MG63 (cell line): ENCODE measurements at places on chromosomes 7 and 10. TPM values are rescaled to one million over a fixed set of nuclear protein-coding genes. Genes with fewer than 3 reads are reported as not detected.

CADPS2 gene
- 1.3 and 3.4 TPM in 2 replicates for total RNA-seq

BAMBI gene
- total RNA-seq, result 38.3 and 60.4 TPM in 2 replicates

TMEM236 gene
- not detected in 2 replicates for total RNA-seq

PNLIPRP1 gene
- not detected in 2 replicates for total RNA-seq

CFAP69 gene
- 0.44 and 1.8 TPM in 2 replicates for total RNA-seq

GRCh38 chr7:38374507-38374906 is 101.1 kb upstream of the TARP start:
- DNase-seq, result no peak

GRCh38 chr10:122113161-122113944 is 124.4 kb downstream of the TACC2 start:
- peak; percentile 76 for DNase-seq

- no peak for DNase-seq
Observed at GRCh38 chr7:50974240-50974639, 191.5 kb upstream of the GRB10 start.

- DNase-seq, result peak; percentile 24
Observed at GRCh38 chr7:150962553-150963399, 15.3 kb downstream of the KCNH2 start.

DNA sequence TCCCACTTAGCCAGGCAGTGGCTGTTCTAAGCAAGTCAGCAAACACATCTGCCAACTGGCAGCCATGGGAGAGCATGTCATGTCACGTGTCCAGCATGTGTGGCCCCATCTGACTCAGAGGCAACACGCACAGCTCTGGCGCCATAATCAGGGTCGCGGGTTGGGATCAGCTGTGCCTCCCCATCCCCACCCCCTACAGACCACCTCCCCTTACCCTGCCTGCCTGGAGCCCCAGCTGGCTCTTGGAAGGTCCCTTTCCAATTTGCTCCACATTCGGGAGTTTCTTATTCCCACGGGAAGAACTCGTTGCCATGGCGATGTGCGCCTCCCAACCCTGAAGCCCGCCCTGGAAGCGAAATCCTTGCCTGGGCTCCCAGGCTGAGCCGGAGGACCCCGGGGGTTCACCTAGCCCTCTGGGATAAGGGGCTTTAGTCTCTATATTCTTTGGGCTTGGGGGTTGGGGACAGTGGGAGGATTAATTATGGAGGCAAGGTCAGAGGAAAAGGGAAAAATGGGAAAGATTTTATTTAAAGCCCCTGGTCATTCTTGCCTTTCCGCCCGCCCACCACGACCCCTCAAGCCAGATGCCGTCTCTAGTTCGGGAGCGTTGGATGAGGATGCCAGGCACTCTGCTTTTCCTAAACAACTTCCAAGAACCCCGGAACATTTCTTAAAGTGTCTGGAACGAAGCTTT is 283.7 kb downstream of the ZEB1 start:
- DNase-seq, result peak; percentile 92

GRCh38 chr10:122498521-122498920 is 37.2 kb downstream of the HTRA1 start:
- DNase-seq, result no peak

DNA sequence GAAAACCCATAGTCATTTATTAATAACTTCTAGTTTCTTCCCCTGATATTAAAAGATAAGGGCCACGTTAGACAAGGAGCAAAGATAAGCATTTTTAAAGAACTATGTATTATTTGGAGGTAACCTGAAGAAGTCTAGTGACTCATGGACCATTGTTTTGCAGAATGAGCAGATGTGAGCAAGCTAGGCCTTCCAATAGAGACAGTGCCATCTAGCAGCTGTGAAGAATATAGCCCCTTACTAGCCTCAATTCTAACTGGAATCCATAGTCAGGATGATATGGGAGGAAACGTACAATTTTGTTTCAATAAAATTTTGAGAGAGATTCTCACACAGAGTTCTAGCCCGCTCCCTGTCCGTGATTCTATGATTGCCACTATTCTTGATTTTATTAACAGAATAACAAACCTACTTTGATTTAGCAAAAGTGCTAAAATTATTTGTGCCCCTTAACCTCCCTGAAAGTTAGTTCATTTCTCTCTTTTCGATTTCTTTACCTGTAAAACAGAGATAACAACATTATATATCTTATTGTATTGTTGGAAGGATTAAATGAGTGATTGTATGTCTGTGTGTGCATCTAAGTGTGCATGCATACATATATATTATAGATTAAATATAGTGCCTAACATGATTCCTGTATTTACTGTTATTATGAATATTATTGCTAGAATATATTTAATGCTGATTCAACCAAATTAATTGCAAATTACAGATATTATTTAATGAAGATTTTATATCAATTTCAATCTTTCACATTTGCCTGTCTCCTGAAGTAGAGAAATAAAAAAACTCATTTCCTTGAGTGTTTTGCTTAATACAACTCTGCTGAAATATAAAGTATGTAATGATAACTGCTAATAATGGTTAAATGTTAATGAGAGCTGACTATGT is 22.7 kb downstream of the FAM237B start:
- no peak for DNase-seq

DNA sequence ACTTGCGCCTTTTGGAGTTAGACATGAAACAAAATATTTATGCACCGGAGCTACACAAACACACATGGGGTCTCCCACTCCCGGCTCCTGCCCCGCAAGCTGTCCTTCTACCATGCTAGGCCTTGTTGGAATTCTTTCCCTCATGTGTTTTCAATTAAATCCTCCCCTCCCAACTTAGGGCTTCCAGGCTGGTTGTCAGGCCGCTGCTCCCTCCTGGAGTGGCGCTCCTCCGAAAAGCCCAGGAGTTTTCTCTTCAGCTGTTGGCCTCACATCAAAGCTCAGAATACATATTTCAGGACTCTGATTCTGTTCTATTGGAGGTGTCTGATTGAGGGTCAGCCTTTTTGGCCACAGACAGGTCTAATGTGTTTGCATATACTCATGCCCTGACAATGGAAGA is 113.3 kb downstream of the FANK1 start:
- DNase-seq, result no peak

DNA sequence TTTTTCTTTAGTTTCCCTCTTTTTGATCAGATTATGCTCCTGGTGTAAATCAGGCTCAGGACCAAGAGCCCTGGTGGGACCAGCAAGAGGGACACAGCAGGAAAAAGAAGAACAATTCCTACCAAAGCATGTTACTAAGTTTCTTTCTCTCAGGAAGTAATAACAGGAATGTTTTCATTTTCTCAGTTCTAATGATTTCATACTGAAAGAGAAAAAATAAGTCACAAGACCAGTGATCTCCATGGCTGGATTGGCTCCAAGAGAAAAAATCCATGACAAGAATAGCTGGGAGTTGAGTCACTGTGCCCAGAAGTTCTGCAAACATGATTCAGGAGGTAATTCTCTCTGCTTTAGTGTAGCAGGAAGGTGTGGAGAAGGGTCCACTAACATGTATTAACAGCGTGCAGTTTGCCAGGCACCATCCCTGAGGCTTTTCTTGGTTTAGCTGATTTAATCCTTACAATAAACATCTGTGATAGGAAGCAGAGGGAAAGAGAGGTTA is 23.8 kb upstream of the IFIT2 start:
- peak; percentile 84 for DNase-seq

DNA sequence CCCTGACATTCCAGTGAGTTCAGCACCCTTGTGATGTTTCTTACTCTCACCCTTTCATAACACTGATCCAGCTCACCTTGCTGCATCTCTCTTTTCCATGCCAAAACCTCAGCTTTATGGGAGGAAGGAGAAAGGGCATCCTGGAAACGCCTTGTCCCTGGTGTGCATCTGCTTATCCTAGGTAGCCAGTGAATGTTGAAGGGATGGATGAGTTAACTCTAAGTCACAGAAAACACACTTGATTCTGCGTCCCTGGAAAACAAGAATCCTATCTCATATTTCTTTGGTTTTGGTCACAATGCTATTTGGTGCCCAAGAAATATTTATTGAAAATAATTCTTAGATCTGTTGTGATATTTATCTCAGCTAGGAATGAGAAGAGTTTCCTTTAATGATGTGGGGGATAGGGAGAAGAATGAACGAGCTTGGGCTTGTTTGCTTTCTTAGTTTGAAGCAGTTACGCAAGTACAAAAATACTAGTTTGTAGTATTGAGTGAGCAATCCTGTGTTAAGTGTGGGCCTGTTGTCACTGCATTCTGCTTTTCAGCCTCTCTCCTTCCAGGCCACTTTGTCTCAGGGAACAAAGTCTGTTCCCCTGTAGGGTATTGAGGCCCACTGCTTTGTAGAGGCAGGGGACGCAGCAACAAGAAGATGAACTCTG is 126.5 kb downstream of the ARID5B start:
- DNase-seq, result no peak

DNA sequence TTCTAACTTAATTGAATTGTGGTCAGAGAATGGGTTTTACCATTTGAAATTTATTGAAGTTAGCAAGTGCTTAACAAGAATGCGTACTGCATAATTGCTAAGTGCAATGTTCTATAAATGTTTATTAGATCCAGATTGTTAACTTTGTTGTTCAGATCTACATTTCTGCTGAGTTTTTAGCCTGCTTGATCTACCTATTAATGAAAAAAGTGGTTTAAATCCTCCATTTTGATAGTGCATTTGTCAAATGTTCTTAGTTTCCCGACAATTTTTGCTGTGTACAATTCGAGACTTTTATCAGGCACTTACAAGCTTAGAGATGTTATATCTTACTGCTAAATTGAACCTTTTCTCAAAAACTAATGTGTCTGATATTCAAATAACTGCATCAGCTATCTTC is 156.4 kb upstream of the ADCY1 start:
- DNase-seq, result no peak

DNA sequence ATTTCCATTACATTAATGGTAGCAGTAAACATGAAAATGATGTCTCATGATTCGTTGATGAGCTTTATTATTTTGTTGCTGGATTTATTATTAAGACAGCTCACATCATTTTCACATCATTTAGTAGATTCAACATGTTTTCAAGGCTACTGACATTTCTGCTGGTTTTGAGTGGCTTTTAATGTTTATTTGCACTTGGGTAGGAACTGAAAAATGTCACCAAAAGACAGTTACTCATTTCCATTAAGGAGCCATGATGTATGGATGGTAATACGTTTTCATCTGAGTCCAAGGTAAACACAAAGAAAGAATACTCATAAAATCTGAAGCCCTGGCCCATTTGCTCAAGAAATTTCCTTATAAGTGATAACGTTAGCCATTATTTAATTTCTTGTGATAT is 14.8 kb downstream of the PDK4 start:
- no peak for DNase-seq

GRCh38 chr7:126449611-126450268 is 803.0 kb downstream of the GRM8 start:
- DNase-seq, result no peak

GRCh38 chr7:135920478-135920877 is 56.7 kb downstream of the MTPN start:
- DNase-seq, result no peak

GRCh38 chr10:47350671-47351640 is 2.8 kb downstream of the RBP3 start:
- DNase-seq, result no peak

DNA sequence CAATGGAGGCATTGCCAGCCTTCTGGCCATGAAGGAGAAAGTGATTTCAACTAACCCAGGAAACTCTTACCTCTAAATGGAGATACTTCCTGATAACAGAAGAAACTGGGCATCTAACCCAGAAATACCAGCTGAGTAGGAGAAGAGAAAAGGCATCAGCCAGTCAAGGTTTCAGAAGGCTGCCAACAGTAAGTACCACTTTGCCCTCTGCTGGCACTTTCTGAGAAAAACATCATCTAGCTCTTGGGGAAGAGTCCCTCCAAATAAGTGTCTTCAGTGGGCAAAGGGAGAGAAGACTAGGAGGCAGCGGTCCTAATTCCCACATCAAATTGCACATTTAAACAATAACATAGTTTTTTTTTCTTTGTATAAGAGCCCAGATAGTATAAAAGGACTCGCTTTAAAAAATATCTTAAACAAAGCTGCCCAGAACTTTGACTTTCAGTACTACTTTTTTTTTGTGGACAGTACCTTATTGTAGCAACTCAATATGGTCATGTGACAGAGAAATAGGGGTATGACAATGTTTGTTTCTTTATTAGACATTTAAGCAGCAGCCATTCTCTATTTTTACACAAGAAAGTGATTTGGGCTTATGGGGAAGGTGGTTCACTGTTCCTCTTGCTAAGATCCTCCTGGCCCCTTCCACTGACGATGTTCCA is 157.3 kb downstream of the CTTNBP2 start:
- DNase-seq, result peak; percentile 3

GRCh38 chr10:63537536-63537935 is 16.3 kb downstream of the REEP3 start:
- no peak for DNase-seq
